ENCODE measurements at places on chromosomes 3 and 15. TPM values are rescaled to one million over a fixed set of nuclear protein-coding genes. Genes with fewer than 3 reads are reported as not detected.

GRCh38 chr3:54531741-54532140 is 396.1 kb downstream of the LRTM1 start:
- no peak for DNase-seq

GRCh38 chr3:40961104-40961857 is 238.0 kb upstream of the CTNNB1 start:
- no peak for DNase-seq

The GPR62 gene
- not detected for polyA plus RNA-seq

GRCh38 chr3:42130007-42130328 is 38.8 kb downstream of the TRAK1 start:
- no peak for DNase-seq

- peak; percentile 73 for DNase-seq
Observed at GRCh38 chr3:12966847-12967605, 106.2 kb downstream of the IQSEC1 start.

The KNG1 gene
- not detected for polyA plus RNA-seq

The DPPA2 gene
- not detected for polyA plus RNA-seq

- no peak for DNase-seq
Observed at GRCh38 chr3:2041931-2042330, 56.7 kb upstream of the CNTN4 start.

DNA sequence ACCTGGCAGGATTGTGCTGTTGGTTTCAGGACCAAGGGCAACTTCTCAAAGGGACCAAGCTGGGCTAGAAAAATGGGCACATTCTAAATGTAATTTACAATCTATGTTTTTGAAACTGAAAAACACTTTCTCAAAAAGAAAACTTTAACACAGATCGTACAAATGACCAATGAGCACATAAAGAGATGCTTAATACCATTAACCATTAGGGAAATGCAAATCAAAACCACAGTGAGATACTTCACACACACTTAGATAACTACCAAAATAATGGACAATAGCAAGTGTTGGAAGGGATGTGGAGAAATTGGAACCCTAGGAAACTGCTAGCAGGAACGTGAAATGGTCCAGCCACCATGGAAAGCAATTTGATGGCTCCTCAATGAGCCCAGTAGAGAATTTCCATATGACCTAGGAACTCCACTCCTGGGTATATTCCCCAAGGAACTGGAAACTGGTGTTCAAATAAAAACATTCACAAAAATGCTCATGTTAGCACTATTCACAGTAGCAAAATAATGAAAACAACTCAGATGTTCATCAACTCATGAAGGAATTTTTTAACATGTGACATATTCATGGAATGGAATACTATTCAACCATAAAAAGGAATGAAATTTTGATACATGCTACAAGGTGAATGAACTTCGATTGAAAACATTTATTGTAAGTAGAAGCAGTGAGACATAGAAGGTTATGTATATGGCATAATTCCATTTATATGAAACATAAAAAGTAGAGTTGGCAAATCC is 288.3 kb upstream of the NR2F2 start:
- no peak for DNase-seq

The CPN2 gene
- not detected for polyA plus RNA-seq

GRCh38 chr3:196214783-196215441 is 1.4 kb upstream of the SLC51A start:
- no peak for DNase-seq

GRCh38 chr15:75785771-75786574 is 57.3 kb upstream of the UBE2Q2 start:
- peak; percentile 35 for DNase-seq

GRCh38 chr15:63019511-63020109 is 22.9 kb upstream of the TPM1 start:
- DNase-seq, result no peak

DNA sequence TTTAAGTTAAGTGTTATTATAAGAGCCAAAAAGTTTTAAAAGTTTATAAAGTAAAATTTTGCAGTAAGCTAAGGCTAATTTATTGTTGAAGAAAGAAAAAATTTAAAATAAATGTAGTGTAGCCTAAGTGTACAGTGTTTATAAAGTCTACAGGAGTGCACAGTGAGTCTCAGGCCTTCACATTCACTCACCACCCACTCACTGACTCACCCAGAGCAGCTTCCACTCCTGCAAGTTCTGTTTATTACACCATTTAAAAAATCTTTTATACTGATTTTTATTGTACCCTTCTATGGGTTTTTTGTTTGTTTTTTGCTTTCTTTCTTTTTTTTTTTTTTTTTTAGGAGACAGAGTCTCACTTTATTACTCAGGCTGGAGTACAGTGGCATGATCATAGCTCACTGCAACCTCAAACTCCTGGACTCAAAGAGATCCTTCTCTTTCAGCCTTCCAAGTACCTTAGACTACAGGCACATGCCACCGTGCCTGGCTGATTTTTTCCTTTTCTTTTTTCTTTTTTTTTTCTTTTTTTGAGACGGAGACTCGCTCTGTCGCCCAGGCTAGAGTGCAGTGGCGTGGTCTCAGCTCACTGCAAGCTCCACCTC is 25.9 kb downstream of the CSTA start:
- no peak for DNase-seq

- no peak for DNase-seq
Observed at GRCh38 chr3:160860346-160860745, 104.3 kb downstream of the PPM1L start.

The ZBTB47 gene
- 2.7 TPM for polyA plus RNA-seq

- no peak for DNase-seq
Observed at GRCh38 chr3:157142315-157142714, 17.6 kb downstream of the CCNL1 start.

GRCh38 chr3:191301782-191302411 is 27.3 kb upstream of the CCDC50 start:
- DNase-seq, result no peak

DNA sequence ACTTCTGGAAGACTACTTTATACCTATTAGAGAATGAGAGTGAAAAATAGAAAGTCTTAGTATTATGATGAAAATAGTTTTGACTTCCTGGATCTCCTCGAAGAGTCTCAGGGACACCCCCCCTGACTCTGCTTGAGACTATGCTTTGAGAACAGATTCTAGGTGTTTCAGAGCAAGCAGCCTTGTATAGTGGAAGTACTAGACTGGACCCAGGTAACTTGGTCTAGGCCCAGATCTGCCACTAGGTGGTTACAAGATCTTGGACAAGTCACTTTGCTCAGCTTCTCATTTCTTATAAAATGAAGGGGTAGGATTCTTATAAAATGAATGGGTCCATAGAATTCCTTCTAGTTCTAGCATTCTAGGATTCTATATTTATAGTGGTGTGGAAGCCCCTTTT is 9.1 kb downstream of the ABHD5 start:
- DNase-seq, result no peak

The RHO gene
- not detected for polyA plus RNA-seq

DNA sequence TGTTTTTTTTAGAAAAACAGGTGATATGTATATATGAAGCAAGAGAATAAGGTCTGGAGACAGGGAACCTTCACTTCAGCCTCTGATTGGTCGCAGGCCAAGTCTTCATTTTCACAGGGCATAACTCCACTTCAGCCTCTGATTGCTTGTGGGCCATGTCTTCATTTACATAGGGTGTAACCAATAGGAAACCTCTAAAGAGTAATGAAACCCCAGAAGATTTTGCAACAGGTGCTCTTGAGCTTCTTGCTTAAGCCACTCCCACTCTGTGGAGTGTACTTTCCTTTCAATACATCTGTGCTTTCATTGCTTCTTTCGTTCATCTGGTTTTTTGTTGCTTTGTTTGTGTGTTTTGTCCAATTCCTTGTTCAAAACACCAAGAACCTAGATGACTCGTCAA is 22.6 kb upstream of the SCG3 start:
- peak; percentile 31 for DNase-seq

The MESP2 gene
- polyA plus RNA-seq, result 0.37 TPM

The ECE2 gene
- not detected for polyA plus RNA-seq

The PLSCR5 gene
- polyA plus RNA-seq, result not detected

DNA sequence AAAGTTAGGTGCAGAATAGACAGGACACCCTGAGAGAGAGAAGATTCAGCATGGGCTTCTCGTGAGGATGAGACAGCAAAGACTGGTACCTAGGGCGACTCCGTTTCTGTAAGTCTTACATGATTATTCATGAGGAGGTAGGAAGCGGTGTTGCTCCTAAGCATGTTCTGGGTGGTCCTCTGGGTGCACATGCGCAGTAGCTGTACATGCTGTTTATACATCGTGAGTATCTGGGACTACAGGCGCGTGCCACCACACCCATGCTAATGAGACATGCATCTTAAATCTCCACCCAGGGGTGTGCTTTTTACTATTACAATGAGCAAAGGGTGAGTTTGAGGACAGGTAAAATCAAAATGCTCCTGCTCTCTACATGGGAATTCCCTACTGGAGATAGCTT is 12.3 kb downstream of the ALPK3 start:
- peak; percentile 66 for DNase-seq

DNA sequence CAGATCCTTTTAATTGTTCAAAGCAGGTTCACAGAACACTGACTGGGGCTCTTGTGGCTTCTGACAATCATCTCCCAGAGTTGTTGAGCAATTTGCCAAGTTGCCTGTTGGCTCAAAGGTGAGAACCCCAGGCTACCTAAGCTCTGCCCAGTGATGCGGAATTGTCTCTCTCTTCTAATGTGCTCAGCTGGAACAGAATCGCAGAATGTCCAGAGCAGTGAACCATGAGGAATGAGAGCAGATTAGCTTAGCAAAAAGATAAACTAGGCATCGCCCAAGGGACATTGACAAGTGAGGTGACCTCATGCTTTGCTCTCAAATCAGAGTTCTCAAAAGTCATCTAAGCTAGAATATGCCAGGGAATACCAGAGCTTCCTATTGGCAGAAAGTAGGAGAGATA is 148.1 kb downstream of the WDR76 start:
- no peak for DNase-seq

- DNase-seq, result no peak
Observed at GRCh38 chr3:157913741-157914150, 192.5 kb downstream of the SHOX2 start.

The SLCO2A1 gene
- polyA plus RNA-seq, result 1.0 TPM

DNA sequence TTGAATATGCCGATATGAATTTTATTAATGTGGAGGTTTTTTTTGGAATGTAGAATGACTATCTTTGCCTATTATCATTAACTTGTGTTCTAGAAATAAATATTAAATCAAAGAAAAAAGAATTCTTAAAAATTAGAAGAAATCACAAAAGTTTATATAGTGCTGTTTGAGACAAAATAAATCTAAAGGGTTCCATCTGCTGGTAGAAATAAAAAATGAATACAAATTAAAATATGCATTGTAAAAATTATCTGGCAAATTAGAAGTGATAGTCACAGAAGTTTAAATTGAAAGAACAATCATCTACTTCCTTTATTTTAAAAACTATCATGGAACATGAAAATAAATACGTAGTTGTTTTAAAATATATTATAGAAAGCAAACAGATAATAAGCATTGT is 22.7 kb upstream of the ZBTB20 start:
- DNase-seq, result no peak

DNA sequence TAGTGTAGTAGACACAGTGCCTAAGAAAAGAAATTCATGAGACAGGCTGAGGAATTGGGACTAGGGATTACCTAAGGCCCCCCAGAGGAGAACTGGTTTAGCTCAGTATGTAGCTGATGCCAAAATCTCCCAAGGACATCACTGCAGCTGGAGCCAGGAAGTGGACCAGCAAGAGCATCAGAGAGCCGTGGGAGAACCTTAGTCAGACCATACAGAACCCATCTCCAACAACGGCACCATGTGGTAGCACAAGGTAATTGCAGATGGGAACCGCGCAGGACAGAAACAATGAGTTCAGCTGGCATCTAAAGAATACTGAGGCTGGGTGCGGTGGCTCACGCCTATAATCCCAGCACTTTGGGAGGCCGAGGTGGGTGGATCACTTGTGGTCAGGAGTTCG is 81.7 kb downstream of the WNT5A start:
- DNase-seq, result peak; percentile 31

DNA sequence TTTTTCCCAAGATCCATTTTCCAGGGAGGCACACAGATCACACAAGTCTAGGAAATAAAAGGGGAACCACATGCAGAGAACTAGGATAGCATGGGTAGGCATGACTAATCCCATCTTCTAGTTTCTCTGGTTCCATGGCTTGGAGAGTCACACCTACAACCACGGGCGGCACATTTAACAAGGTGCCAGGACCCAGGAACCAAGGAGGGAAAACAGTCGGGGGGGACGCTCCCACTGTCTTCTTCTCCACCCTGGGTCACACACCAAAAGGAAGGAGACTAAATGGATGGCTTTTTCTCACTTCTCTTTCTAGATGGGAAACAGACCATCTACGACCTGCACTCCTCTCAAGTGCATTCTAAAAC is 4.6 kb upstream of the SMCO1 start:
- DNase-seq, result no peak

The ZNF860 gene
- polyA plus RNA-seq, result not detected

The TCF12 gene
- 22.4 TPM for polyA plus RNA-seq

DNA sequence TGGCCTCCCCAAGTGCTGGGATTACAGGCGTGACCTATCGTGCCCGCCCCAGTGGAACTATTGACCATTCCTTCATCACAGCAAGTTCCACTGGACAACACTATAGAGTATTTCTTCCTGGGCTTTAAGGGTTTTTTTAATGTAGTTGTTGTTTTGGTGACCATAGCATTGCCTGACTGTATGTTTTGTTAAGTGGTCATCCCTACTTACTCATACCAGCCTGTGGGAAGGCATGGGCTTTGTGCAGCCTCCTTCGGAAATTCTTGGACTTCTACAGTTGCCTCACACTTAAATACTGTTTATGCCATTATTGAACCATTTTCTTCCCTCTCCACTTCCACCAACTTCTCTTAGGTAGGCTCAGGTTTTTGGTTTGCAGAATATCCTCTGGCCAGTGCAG is 19.9 kb upstream of the ALPK3 start:
- no peak for DNase-seq

DNA sequence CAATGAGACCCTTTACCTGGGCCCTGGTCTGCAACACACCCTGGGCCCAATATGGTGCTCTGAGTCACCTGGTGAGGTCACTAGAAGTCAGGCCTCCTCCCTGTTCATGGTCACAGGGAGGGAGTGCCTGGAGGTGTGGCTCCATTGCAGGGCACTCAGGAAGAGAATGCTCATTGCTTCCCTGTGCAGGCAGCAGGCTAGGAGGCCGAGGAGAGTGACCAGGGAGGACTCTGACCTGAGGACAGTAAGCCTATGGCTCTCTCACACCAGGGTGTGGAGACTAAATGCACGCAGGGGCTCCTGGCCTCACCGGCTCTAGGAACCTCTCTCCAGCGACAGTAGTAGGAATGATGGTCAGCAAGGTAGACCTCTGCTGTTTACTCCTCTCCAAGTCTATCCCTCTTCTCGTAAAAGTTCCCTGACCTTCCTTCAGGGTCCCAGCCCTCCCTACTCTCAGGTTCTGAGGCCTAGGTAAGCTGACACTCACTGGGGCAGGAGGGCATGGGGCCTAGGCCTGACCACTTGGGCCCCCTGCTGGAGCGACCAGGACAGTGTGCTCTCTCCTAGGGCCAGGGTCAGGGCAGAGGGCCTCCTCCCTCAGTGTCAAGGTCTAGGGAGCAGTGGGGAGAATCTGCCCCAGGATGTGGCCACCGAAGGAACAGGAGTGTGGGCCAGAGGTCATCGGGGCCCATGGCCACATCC is 9.6 kb upstream of the SLCO2A1 start:
- DNase-seq, result peak; percentile 41

GRCh38 chr3:40397129-40397528 is 10.1 kb downstream of the ENTPD3 start:
- no peak for DNase-seq

The TMC3 gene
- not detected for polyA plus RNA-seq

The C2CD4A gene
- polyA plus RNA-seq, result not detected

The MAGI1 gene
- polyA plus RNA-seq, result 44.2 TPM
